ENCODE measurements at places on chromosomes 6 and 20.

DNA sequence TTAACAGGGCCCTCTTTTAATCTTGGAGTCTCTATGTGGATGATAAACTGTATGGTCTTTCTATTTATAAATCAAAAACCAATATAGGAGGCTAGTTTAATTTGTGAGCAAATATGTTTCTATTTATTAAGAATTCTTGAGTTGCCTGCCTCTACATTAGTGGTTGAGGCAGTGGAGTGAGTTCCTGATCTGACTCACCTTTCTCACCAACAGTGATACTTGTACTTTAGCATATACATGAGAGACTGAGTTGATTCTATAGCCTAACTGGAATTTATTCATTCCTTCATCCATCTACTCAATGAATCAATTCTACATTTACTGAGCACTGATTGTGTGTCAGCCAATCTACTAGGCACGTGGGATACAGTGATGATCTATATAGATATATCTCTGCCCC lies 126.9 kb downstream of the TRMT11 start:
- no peak for DNase-seq

- DNase-seq: no peak
Measured at GRCh38 chr6:167568407-167569024, 243.6 kb downstream of the TTLL2 start.

GRCh38 chr20:24498641-24499040 lies 29.2 kb downstream of the SYNDIG1 start:
- DNase-seq: no peak

DNA sequence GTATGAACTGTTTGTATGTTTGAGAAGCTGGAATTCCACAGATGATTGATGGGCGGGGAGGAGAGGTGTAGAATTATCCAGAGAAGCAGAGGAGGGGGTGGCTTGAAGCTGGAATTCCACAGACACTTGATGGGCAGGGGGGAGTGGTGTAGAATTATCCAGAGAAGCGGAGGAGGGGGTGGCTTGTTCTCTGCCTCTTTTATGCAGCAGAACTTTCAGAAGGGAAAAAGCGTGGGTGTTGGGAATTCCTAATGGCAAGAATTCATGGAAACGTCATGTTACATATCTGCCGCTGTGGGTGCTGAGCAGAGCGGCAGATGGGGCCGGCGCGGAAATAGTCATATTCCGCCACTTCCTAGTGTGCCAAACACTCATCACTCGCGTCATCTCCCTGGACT lies 167.9 kb upstream of the KCNG1 start:
- DNase-seq: no peak

- no peak for DNase-seq
Measured at GRCh38 chr6:26017632-26017966, 55.0 kb downstream of the TRIM38 start.

DNA sequence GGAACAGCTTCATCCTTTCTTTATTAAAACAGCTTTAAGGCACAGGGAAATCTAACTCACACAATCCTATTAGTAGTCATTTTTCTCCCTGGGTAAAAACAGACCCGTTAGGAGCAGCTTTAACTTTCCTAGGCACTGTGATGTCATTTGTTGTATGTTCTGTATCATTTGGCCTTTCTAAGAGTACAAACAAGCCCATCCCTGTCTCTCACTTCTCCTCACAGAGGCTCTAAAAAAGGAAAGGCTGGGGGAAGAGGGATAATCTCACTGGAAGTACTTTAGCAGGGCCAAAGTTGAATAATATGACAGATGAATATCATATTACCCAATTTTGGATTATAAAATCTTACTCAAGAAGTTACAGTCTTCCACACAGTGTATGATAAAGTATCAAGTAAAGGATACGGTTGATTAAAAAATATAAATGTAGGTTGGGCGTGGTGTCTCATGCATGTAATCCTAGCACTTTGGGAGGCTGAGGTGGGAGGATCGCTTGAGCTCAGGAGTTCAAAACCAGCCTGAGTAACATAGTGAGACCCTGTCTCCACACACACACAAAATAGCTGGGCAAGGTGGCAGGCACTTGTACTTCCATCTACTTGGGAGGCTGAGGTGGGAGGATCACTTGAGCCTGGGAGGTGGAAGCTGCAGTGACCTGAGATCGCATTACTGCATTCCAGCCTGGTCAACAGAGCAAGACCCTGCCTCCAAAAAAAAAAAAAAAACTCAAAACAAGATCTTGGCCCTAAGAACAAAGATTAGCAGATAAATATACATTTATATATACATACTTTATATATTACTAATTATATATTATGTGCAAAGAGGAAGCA lies 7.9 kb downstream of the NUDT3 start:
- DNase-seq: no peak

GRCh38 chr6:88512951-88513350 lies 346.8 kb upstream of the CNR1 start:
- DNase-seq: no peak

DNA sequence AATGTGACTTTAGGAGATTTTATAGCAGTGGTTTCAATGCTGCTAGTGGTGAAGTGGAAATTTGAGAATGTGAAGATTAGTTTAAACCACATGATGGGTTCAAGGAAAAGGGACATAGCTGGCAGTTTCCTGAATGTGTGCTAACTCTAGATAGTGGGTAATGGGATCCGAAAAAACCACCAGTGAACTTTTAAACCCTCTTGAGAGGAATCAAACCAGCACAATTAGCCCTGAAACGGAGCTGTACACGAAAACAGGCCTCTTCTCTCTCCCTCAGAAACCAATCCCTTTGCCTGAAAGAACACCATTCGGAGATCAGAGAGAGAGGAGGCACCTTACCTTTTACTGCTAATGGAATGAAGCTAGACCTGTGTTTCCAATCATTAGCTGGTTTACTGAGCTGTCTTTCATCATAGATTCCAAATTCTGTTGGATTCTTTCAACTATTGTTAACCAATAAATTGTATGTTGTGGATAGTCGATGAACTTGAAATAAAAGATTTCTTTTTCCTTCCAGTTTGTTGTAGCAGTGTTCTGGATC lies 103.9 kb downstream of the AIG1 start:
- DNase-seq: no peak

DNA sequence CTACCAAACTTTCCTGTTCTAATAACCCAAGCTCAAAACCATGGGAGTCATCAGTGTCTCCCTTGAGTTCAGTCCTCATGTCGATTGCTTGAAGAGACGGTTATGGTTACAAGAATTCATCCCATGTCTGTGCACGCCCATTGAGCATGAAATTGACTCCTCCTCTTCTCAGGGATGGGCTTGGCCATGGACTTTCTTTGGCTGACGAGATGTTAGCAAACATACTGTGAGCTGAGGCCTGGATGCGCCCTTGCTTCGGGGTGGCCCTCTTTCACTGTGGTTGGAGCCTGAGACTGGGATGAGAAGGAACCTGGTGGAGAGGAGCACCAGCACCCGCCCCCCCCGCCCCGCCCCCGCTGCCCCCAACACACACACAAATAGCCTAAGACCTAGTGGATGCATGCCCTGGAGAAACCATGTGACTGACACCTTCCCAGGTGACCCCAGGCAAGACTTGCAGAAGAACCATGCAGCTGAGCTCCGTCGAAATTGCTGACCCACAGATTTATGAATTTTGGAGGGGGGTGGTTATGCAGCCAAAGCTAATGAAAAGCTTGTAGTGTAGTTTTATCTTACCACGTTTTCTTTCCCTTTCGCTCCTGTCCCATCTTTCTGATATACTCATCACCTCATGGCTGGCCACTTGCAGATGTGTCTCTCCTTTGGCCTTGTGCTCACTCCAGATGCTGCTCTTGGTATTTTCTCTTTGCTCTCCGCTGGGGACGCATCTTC lies 231.4 kb downstream of the CDH4 start:
- DNase-seq: no peak

Measured in NCI-H1694 treated with DMSO at 0.1 percent for 48 hours (cell line).